Stimulated activated naive CD4-positive, alpha-beta T cell treated with Interleukin-2 at 50 U/mL for 16 hours (primary cell): ENCODE measurements at places on chromosomes 12 and 14.

GRCh38 chr12:66187036-66187435 is 2.0 kb upstream of the IRAK3 start:
- DNase-seq = no peak

DNA sequence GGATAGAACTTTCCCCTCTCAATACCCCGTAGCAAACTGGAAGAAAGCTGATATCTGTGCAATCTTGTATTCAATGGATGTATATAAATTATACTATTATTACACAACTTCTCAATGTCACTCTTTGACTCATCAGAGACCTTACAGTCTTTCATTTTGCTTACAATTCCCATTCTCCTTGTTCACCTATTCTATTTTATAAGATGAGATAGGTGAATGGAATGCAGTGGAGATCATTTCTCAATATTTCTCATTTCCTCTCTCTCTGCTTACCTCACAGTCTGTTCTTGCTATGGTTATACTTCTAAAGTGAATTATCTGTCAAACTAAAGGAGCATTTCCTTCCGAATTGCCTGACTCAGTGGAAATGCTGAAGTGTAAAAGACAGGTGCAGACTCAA is 14.9 kb downstream of the FOXA1 start:
- DNase-seq = no peak

GRCh38 chr12:123471374-123472068 is 13.6 kb downstream of the SNRNP35 start:
- no peak for DNase-seq

- DNase-seq = no peak
Measured at GRCh38 chr12:6696690-6697583, 3.7 kb downstream of the PIANP start.

GRCh38 chr12:88362439-88362838 is 217.8 kb downstream of the KITLG start:
- DNase-seq = no peak

GRCh38 chr14:23640524-23641141 is 4.5 kb downstream of the DHRS2 start:
- no peak for DNase-seq

GRCh38 chr12:107109726-107110719 is 16.7 kb upstream of the CRY1 start:
- no peak for DNase-seq

DNA sequence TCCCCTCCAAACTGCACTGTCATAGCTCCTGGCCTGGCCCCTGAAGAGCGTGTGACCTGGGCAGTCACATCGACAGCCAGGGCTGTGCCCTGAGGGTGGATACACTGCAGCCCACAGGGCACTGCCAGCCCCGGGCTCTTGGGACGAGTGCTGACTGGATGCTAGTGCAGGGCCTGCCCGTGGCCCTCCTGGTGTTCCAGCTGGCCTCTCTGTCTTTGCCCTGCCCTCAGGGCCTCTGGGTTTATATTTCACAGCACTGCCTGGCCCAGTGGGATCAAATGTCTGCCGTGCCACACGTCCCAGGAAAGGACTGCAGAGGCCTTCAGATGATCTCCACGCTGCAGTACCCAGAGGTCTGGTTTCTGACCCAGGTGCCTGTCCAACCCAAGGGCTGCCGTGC is 10.1 kb upstream of the CCDC197 start:
- no peak for DNase-seq

DNA sequence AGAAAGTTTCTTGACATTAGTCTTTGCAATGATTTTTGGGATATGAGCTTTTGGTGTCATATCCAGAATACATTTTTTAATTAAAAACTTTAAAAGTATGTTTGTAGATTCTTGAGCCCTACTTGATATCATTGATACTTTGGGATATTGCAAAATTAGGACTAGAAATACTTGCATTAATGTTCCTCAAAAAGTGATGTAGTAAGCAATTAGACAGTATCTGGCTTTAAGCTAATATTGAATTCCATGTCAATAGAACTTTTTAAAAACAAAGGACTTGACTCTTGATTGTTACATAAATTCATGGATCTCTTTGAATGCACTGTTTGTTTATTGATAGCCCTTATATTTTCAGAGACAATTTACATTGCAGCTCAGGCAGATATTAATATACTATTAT is 15.6 kb downstream of the PEX5 start:
- DNase-seq = no peak

- no peak for DNase-seq
Measured at GRCh38 chr14:51283402-51284085, 43.5 kb downstream of the TMX1 start.

DNA sequence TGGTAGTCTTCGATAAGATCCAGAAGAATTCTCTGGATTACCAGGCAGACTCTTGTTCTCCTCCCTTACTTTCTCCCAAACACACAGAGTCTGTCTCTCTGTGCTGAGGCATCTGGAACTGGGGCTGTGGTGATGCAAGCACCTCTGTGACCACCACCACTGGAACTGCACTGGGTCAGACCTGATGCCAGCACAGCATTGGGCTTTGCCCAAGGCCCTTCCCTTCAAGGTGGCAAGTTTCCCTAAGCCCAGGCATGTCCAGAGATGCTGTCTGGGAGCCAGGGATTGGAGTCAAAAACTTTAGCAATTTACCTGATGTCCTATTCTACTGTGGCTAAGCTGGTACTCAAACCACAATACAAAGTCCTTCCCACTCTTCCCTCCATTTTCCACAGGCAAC is 14.6 kb upstream of the TMPRSS12 start:
- no peak for DNase-seq

DNA sequence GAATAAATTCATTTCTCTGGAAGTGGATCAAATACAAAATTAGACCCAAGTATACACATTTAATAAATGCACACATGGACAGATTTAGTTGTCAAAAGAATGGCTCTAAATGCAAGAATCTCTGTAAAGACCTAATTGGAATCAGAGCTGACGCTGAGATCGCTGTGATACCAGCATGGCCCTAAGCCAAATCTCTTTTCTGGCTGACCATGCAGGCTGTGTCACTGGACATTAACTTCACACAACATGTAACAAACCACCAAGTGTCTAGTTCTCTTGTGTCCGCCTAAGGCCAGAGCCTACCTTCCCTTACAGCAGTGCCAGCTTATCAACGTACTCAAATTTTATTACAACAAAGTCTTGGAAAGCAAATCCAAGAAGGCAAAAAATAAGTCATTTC is 127.5 kb downstream of the MED13L start:
- no peak for DNase-seq

- no peak for DNase-seq
Measured at GRCh38 chr14:104908303-104908702, 16.4 kb upstream of the PLD4 start.

GRCh38 chr12:78797196-78797931 is 67.2 kb upstream of the SYT1 start:
- no peak for DNase-seq

- DNase-seq = no peak
Measured at GRCh38 chr12:61797266-61797665, 462.9 kb upstream of the USP15 start.

GRCh38 chr12:109715310-109716091 is 1.9 kb downstream of the FAM222A start:
- DNase-seq = no peak

DNA sequence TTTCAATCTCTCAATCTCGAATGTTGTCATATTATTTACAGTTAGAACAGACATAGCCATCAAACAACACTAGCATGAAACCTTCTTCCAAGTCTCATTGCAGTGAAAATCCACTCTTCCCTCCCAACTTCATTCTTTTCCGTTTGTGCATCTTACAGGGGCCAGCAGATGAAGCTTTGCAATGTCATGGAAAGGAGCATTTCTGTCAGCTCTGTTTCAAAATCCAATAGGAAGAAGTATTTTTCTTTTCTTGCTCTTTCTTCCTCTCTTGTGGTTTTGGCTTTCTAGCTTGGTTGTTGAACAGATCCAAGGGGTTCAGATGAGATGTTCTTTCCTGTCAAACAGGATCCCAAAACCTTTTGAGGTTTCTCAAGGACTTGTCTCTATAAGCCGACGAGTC is 416.6 kb downstream of the AEBP2 start:
- no peak for DNase-seq
